ENCODE measurements at places on chromosomes 2 and 18. TPM values are rescaled to one million over a fixed set of nuclear protein-coding genes. Genes with fewer than 3 reads are reported as not detected.

The C2orf66 gene
- total RNA-seq = not detected

DNA sequence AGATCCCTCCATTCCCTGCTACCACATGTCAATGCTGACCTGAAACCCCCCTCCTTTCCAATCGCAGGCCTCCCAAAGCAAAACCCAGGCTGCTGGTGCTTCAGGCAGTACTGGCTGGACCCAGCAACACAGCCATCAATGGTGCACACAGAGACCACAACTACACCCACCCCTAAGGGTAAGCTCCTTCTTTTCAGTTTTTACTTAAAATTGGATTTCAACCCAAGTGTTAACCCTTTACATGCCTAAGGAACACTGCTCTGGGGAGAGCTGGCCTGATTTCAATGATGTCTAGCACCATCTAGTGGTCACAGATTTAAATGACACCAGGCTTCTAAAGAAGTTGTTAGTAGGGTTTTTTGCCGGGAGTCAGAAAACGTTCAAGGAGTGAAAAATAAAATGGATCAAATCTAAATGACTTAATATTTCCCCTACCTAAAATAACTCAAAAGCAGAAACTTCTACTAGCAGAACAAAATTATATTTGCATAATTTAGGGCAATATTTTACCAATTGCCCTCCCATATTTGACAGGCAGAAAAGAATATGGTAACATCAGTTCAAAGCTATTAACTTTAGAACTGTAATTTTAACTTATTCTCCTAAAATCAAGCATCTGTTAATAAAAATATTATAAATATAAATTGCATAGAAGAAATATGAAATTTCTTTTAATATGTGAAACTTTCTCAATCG is 24.6 kb downstream of the FECH start:
- no peaks in the 10 kb centered on the region for H3K4me1 ChIP-seq
- DNase-seq = no peak
- H3K4me3 ChIP-seq = no peak overlapping the region
- no peaks in the 10 kb centered on the region for H3K27me3 ChIP-seq

The DUSP28 gene
- total RNA-seq = 9.9 TPM

- no peak for DNase-seq
- no peaks in the 10 kb centered on the region for H3K27me3 ChIP-seq
- H3K4me1 ChIP-seq = no peaks in the 10 kb centered on the region
- no peak overlapping the region for H3K4me3 ChIP-seq
- no peaks in the 10 kb centered on the region for H3K36me3 ChIP-seq
- H3K27ac ChIP-seq = no peak overlapping the region
Observed at GRCh38 chr2:111967018-111967417, 68.6 kb downstream of the MERTK start.

GRCh38 chr2:26711457-26712161 is 19.1 kb downstream of the KCNK3 start:
- no peak for DNase-seq
- H3K4me1 ChIP-seq = peaks cover 6% of the 10 kb centered on the region
- no peak overlapping the region for H3K27ac ChIP-seq
- H3K4me3 ChIP-seq = no peak overlapping the region
- H3K36me3 ChIP-seq = no peaks in the 10 kb centered on the region

GRCh38 chr18:11664286-11664685 is 24.8 kb upstream of the GNAL start:
- H3K36me3 ChIP-seq = no peaks in the 10 kb centered on the region
- H3K27me3 ChIP-seq = no peaks in the 10 kb centered on the region
- no peak for DNase-seq
- H3K4me1 ChIP-seq = no peaks in the 10 kb centered on the region

GRCh38 chr18:27599202-27599829 is 414.2 kb upstream of the CHST9 start:
- H3K4me1 ChIP-seq = no peaks in the 10 kb centered on the region
- DNase-seq = peak; percentile 19
- H3K27ac ChIP-seq = no peak overlapping the region
- H3K4me3 ChIP-seq = no peak overlapping the region

The RTP5 gene
- total RNA-seq = not detected

The SYT4 gene
- total RNA-seq = 0.83 TPM

The NDC80 gene
- 0.34 TPM for total RNA-seq

The SIX2 gene
- total RNA-seq = 0.13 TPM

The DCDC2C gene
- not detected for total RNA-seq

DNA sequence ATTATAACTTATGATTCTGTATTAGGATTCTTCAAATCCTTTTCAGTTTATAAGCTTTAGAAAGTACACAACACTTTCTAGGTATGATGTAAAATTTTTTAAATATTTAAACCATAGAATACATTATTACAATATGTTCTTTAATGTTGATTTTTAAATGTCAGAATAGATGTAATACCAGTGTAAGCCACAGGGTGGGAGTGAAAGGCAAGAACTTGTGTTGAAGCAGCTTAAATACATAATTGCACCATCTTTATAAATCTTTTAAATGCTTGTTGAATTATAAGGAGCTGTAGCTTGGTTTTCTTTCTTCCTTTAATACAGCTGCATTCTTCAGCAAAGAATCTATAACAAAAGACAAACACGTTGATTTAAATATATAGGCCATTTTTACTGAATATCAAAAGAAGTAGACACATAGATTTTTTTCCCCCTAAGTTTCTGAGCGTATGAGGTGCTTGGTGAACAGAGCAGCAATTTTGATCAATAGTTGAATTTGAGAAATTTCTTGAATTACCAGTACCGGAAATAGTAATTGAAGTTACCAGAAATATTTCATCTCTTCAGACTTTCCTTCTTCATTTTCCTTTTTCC is 63.0 kb downstream of the TANK start:
- H3K36me3 ChIP-seq = no peaks in the 10 kb centered on the region
- no peaks in the 10 kb centered on the region for H3K4me1 ChIP-seq
- no peak overlapping the region for H3K4me3 ChIP-seq
- H3K27ac ChIP-seq = no peak overlapping the region

- H3K4me3 ChIP-seq = no peak overlapping the region
- H3K4me1 ChIP-seq = no peaks in the 10 kb centered on the region
- no peak overlapping the region for H3K27ac ChIP-seq
Observed at GRCh38 chr2:67991456-67991855, 71.3 kb downstream of the C1D start.

- H3K27me3 ChIP-seq = no peaks in the 10 kb centered on the region
- no peaks in the 10 kb centered on the region for H3K4me1 ChIP-seq
- no peak overlapping the region for H3K27ac ChIP-seq
- no peak overlapping the region for H3K4me3 ChIP-seq
Observed at GRCh38 chr18:59015531-59016152, 124.0 kb upstream of the SEC11C start.

The TSPYL6 gene
- total RNA-seq = 0.10 TPM

- no peaks in the 10 kb centered on the region for H3K4me1 ChIP-seq
- no peak overlapping the region for H3K27ac ChIP-seq
- H3K4me3 ChIP-seq = no peak overlapping the region
- no peaks in the 10 kb centered on the region for H3K36me3 ChIP-seq
Observed at GRCh38 chr2:75764611-75765010, 53.9 kb upstream of the GCFC2 start.

DNA sequence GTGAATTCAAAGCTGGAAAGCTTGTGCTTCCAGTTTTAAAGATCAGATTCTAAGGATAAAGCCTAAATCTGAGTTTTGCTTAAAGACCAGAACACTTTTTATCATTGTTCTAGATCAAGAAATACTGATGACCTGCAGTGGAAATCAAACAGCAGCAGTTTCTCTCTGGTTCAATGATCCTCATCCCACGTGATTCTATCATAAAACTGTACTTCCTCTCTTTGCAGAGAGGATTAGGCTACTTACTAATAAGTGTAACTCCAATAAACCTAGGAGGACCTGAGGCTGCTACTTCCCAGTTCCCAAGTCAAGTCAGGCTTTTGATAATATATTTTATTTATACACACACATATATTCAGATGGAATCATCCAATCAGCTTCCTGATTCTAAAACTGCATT is 81.9 kb downstream of the TCF4 start:
- H3K36me3 ChIP-seq = no peaks in the 10 kb centered on the region
- H3K4me3 ChIP-seq = no peak overlapping the region
- no peaks in the 10 kb centered on the region for H3K27me3 ChIP-seq
- no peak overlapping the region for H3K27ac ChIP-seq
- peaks cover 1% of the 10 kb centered on the region for H3K4me1 ChIP-seq
- no peak for DNase-seq

DNA sequence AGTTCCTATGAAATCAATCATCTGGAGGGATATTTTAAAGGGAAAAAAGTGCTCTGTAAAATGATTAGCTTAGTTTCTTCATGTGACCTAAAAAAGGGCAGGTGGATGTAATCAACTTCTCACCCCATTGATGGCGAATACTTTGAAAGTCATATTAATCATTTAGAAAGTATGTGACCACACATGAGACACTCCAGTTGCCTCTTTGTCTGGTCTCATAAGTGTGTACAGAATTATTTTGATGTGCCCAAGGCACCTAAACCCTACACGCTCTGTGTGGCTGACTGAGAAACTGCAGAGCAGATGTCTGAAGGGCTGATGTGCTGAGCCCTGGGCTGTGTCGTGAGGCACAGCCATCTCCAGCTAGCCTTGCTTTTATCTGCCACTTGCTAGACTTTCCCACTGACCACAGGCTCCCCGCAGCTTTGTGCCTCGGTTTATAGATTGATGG is 26.9 kb downstream of the SGPP2 start:
- no peak overlapping the region for H3K4me3 ChIP-seq
- H3K4me1 ChIP-seq = peaks cover 6% of the 10 kb centered on the region
- DNase-seq = no peak
- no peak overlapping the region for H3K27ac ChIP-seq
- no peaks in the 10 kb centered on the region for H3K27me3 ChIP-seq

DNA sequence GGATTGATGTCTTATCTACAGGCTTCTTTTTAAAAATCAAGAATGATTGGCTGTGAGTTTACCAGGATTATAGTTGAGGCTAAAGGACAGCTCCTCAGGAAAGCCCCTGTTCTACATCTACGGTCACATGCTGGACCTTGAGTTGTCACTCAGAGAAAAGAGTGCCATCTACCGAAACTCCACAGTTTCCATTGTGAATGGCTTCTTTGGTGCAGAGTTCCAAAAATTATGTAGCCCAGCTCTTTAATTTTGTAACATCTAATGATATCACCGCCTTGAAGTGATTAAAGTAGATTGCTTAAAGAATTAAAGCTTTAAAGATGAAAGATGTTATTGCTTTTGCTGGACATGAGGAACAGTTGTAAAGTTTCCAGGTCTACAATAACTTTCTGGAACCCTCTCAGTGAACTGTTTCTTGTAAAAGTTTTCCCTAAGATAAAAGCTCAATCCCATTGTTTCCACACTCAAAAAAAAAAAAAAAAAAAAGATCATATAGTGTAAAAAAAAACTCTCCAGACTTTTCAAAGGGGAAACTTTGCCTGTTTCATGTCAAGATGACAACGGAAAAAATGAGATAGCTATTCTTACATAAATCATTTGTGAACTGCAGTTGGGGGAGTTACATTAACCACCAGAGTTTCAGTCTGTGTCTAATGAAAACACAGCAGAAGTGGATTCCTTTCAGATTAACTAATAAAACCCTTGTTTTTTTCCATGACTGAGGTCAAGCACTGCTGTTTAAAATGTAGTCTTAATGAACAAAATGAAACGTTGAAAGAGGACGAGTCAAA is 4.3 kb downstream of the COL3A1 start:
- H3K4me1 ChIP-seq = peaks cover 1% of the 10 kb centered on the region
- H3K27ac ChIP-seq = peak overlapping the region; percentile 9
- peak; percentile 27 for DNase-seq
- H3K27me3 ChIP-seq = no peaks in the 10 kb centered on the region
- no peaks in the 10 kb centered on the region for H3K36me3 ChIP-seq

The ALPG gene
- total RNA-seq = 0.11 TPM

DNA sequence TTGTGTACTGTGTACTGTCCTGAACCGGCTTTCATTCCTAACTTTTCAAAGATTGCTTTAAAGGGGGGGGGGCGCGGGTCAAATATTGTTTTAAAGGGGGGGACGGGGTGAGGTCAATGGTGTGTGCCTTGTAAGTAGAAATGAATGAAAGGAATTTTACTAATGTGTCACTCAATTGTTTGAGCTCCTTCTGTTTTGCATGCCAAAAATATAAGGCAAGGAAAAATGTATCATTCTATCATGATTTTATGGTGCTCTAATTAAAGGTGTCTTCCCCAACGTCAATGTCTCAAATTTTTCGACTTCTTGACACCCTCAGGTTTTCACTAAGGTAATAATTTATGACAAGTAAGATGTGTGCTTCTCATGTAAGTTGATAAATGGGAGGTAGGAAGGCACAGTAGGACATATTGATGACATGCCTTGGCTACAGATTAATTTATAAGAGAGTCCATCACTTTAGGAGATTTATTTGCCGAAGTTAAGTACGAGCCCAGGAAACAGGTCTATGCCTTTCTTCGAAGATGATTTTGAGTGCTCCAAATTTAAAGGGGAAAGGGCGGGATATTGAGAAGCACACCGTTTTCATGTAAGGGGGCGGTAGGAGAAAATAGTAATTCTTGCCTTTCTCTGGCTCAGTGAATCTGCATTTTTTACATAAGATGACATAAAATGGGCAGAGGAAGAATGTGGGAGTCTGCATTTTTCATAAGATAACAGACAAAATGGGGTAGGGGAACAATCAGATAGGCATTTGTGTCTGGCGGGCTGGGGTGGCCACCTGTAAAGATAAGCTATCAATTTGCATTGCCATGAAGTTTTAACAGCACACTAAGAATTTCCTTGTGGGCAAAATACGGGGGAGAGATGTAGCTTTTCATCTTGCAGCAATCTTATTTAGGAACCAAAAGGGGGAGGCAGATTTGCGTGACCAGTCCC is 1.2 kb upstream of the TRAPPC8 start:
- H3K27me3 ChIP-seq = no peaks in the 10 kb centered on the region
- peaks cover 2% of the 10 kb centered on the region for H3K4me1 ChIP-seq
- no peak overlapping the region for H3K27ac ChIP-seq

The EFEMP1 gene
- 246 TPM for total RNA-seq

The TTC27 gene
- total RNA-seq = 21.2 TPM

DNA sequence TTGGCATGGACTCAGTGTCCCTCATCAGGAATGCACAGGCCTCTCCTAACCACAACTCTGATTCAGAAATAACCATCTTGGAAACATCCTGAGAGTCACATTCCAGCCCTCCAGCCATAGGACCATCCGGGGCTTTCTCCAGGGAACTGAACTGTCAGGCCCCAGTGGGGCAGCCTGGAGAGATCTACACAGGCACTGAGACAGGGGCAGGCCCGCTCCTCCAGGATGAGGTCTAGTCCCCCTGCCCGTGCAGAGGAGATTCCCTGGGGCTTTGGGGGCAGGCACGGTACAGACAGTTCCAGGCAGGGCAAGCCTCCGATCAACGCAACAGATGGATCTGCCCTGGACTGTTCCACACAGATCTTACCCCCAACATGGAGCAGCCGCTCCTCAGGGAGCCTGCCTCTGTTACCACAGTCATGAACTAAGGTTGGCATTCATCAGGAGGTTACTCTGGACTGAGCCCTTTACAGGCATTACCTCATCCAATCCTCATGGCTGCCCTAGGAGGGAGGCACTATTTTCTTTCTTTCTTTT is 12.0 kb downstream of the KCNK3 start:
- H3K4me1 ChIP-seq = peaks cover 6% of the 10 kb centered on the region
- H3K4me3 ChIP-seq = no peak overlapping the region
- no peak overlapping the region for H3K27ac ChIP-seq
- no peaks in the 10 kb centered on the region for H3K27me3 ChIP-seq
- no peak for DNase-seq
